Suprapubic skin (tissue), 4 donors: ENCODE measurements at places on chromosomes 2 and 18.

GRCh38 chr2:213232649-213233437, 51.4 kb upstream of the SPAG16 start:
- DNase-seq, result no peak

GRCh38 chr2:237864444-237864931, 5.1 kb downstream of the RAMP1 start:
- DNase-seq, result no peak

GRCh38 chr2:217604527-217605194, 398.1 kb downstream of the TNS1 start:
- no peak for DNase-seq

- no peak for DNase-seq
These were observed 14.2 kb downstream of the SCN9A start for GRCh38 chr2:166361351-166362153.

GRCh38 chr2:195610717-195611116, 46.3 kb upstream of the SLC39A10 start:
- no peak for DNase-seq

DNA sequence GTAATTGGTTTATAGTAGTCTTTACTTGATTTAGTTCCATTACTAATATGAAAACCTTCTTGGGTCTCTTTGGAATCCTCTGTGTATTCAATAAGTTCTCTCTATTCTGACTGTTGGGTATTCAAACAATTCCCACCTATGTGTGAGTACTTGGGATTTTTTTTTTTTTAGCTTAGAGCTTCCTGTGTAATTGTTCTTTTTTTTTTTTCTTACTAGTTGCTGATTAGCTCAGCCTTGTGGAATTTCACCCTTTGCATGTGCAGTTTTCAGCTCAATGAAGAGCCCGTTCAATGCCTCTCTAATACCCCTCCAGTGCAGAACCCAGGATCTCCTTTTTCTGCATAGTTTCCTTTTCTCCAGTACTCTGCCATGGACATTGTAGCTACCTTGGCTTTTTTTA, 339.1 kb upstream of the GALNT5 start:
- DNase-seq, result no peak

GRCh38 chr2:168097431-168097830, 150.0 kb downstream of the STK39 start:
- DNase-seq, result no peak

- DNase-seq, result no peak
These were observed 2.7 kb upstream of the SLC30A3 start for GRCh38 chr2:27265536-27265870.

GRCh38 chr2:71223767-71224333, 3.1 kb downstream of the PAIP2B start:
- DNase-seq, result no peak

- DNase-seq, result no peak
These were observed 20.9 kb downstream of the NAPG start for GRCh38 chr18:10546557-10547300.

DNA sequence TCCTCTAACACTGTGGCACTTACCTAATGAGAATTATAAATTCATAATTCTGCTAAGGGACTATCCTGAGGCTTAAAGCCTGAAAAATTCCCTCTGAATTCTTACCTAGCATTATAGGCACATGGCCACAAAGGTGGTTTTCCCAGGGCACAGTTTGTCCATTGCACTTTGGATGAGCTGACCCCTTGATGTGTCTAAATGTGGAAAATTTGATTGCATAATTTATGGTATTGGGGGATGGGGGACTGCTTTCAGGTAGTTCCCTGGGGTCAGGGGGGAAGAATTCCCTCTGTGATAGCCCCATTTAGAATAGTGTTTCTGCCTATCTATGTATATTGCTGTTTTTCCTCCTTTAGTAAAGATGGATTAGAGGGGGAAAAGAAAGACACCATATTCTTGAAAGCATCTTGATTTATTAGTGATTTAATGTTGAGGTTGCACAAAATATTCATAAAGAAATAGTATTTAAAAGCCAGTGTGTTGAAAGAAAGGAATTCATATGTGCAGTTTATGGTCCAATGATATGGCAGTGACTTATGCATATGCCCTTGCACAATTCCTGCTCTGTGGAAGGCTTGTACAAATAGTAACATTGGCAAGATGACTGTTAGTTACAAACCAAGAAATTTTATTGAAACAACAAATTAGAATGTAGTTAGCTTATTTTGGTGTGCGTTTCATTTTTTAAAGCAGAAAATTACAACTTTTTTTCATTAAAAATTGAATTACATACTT, 8.7 kb upstream of the HTR2B start:
- no peak for DNase-seq

DNA sequence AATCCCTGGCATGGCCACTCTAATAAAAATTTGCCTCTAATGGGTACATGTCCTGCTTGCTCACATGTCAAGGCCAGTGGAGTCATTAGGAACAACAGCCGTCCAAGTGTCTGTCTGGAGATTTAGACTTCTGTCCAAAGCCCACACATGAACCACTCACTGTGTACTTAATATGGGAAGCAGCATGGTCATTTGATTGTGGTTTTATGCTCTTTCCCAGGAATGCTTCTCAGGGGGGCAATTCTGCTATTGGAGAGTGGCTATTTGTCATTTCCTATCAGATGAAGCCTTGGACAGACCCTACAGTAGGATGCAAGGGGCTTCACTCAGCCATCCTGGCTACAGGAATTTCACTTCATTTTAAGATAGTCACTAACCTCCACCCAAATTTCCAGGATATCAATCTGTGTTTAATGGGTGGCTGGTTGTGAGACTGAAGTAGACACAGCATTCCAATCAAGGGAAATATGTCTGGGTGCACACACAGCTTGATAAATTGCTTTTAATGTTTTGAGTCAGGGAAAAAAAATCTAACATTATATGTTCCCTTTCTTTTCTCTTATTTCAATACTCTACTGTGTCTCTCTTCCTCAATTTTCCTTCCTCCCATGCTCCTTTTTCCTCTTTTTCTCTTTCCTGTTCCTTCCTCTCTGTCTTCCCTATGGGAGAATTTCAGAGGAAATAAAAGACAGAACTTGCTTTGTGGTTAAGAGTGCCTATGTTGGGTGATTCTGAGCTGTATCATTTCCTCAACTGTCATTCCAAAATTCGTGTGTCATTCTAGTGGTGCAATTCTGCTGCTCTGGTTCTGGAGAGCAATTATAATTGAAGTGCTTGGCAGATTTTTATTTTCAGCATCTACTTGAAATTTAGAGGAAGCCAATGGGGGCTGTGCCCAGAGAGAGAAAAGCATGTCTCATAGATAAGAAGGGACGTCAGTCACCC, 320.1 kb downstream of the OSR1 start:
- no peak for DNase-seq

DNA sequence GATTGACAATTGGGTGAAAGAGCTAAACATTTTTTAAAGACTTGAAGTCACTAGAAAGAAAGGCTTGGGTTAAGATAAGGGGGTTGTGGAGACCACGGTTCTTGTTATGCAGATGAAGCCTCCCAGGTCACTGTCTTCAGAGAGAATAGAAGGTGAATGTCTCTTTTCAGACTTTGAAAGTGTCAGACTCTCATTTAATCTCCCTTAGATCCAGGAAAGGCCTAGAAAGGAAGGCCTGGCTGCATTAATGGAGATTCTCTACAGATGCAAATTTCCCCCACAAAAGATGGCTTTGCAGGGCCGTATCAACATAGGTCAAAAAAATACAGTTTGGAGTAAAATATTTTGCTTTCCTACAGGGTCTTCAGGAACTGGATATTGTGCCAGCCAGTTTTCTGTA, 193.9 kb downstream of the RTP5 start:
- DNase-seq, result no peak

DNA sequence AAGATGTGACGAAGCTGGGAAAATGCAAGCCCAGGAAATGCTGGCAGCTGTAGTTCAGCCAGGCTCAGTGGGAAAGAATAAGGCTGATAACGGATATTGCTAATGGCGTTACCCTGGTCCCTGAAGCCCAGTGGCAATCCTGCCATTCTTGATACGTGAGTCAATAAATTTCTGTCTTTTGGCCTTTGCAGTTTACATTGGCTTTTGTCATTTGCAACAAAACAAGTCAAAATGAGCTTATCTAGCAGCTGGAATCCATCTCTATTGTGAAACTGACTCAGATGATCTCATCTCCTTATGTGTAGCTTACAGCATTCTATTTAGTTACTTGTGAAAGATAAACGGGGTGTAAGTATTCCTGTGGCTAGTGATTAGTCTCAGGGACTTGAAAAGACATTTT, 43.8 kb downstream of the ARL6IP6 start:
- no peak for DNase-seq

GRCh38 chr18:23131693-23132319, 3.5 kb upstream of the CABLES1 start:
- peak; percentile 61 for DNase-seq

DNA sequence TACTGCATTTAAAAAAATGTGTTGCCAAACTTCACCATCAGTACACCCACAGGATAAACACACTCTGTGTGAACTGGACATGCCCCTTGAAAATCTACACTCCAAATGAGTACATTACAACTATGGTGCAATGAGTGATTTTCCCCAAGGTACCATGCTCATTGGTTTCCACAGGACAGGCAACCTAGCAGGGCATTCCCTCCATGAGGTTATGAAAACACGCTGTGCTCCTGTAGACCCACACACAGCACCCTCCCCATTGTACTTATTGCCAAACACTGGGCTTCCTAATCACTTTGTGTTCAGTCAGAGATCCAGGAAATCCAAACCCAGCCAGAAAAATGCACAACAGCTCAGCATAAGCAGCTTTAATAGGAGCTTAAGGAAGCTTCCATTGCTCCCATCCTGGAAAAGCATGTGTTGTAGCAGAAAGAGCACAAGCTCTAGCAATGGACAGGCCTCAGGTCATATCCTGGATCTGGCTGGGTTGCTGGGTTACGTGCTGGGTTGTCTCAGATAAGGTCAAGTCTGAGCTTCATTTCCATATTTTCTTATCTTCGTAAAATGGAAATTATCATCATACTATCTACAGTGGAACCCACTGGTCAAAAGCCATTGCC, 20.8 kb upstream of the ATIC start:
- no peak for DNase-seq

- DNase-seq, result no peak
These were observed 182.2 kb upstream of the ZFP36L2 start for GRCh38 chr2:43408407-43409160.

GRCh38 chr18:52812834-52813233, 472.8 kb downstream of the DCC start:
- no peak for DNase-seq

DNA sequence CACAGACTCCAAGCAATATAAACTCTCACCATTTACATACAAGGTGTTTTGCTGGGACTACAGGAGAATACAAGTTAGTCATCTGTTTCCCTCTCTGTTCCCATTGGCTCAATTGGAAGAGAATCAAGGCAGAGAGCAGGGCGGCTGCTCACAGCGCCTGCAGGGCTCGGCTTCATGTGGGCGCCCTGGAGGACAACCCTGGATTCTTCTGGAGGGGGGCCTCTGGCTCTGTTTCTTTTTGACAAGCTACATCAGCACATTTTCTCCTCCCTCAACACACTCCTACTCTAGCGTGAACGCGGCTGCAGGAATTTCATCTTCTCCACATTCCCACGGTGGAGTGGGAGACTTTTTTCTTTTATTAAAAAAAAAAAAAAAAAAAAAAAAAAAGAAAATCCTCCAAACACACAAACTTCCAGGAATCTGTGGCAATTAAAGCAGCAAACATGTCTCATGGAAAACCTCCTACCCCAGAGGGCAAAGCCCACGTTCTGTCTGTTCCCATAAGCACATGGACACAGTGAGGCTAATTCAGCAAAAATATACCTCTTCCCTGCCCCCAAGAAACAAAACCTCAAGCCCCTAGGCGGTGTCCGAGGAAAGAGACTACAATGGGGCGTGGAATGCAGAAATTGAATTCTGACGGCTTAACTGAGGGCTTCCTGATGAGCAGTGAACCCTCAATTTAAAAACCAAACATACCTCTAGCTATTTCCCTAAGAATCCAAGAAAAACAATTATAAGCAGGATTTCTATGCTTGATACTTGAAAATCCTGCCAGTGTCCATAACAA, 50.6 kb downstream of the PARD6G start:
- no peak for DNase-seq

DNA sequence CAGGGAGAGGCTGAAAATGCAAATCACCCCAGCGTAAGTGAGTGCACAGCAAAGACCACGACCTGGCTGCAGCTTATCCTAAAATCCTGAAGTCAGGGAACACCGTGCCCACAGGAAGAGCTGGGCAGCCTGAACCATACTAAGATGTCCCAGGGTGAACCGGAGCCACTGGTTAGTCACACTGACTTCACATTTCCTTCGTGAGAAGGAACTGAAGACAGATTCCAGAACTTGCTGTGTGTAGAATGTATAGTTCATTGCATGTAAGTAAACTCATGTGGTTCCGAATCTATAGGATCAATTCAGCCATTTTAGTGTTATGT, 84.6 kb upstream of the NDUFV2 start:
- no peak for DNase-seq

DNA sequence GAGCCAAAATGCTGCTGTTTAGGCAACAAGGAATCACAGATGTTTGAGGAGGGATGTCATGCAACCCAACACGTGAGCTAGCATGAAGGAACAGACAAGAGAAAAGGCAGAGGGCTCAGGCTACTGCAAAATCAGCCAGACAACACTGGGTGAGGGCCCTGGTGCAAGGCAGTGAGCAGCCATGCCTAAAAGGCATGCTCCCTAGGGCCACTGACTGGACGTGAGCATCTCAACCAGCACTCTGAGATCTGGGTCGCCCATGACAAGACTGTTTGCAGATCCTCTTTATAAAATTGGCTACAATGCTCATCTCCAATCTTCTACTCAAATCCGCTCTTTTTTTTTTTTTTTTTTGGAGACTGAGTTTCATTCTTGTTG, 49.1 kb downstream of the KIAA2012 start:
- DNase-seq, result no peak

DNA sequence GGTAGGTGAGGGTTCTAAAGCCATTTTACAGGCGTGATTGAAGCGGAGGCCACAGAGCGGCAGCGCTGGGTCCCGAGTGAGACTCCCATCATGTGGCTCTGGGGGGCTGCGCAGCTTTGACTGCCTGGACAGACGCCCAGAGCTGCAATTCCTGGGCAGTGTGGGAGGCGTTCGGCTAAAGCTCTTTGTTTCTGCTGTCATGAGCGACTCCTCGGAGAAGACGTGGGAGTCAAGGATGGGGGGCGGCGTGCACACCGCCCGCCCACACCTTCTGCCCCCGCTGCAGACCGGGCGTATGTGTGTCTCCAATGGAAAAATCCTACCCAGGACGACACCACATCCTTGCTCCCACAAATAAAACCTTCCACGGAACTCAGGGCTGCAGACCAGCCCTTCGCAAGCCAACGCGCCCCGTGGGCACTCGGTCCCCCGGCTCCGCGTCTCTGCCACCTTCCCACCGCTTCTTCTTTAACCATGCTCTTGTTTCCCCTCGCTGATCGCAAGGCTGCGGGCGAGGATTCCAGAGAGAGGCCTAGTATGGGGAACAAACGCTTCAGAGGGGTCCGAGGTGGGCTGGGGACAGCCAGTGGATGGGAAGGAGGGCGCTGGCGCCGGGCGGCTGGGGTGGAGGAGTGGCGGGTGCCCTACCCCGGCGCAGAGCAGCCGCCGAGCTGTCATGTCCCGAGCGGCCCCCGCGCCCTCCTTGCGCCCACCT, 680 bp upstream of the LBH start:
- DNase-seq, result no peak

- no peak for DNase-seq
These were observed 270.3 kb downstream of the ATAD2B start for GRCh38 chr2:23656597-23656973.
